Iris pigment epithelial cell (primary cell): ENCODE measurements at places on chromosomes 2 and 18.

GRCh38 chr2:142425551-142425950 lies 294.7 kb upstream of the LRP1B start:
- no peak for DNase-seq

DNA sequence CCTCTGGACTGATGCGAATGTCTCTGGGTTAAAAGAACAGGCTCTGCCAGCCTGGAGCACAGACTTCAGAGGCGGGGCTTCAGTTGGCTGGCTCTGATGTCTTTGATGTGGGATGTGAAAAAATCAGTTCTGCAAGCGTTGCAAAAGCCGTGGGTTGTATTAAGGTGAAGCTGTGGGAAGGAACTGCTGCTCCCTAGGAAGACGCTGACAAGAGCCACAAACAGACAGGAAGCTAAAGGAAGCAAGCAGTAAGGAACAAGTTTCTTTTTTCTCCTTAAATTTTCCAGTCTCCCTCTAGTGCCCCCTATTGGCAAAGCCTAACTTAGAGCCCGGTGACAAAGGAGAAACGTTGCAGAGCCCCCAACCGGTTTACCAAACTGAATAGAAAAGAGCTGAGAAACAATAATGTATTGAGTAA lies 239.0 kb downstream of the CCDC178 start:
- DNase-seq, result peak; percentile 17

GRCh38 chr2:173299764-173300163 lies 54.9 kb upstream of the CDCA7 start:
- no peak for DNase-seq

- DNase-seq, result no peak
Observed at GRCh38 chr2:164947281-164947680, 8.0 kb downstream of the SLC38A11 start.

- no peak for DNase-seq
Observed at GRCh38 chr2:26712486-26713465, 20.3 kb downstream of the KCNK3 start.

DNA sequence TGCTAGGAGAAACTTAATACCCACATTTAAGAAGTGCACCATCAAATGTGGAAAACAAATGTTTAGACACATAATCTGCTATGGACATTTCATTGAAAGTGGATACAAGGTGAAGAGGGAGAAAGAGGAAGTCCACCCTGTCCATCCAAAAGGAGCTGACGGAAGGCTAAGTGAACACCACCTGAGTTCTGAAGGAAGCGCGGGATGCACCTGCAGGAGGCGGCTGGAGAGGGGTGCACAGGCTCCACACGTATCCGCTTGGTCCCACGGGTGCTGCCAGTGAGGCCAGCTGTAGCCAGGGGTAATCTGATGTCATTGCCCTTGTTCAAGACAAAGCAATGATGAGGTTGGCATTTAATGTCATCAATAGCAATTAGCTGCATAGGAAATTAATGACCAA lies 75.9 kb upstream of the TMEM18 start:
- DNase-seq, result no peak

DNA sequence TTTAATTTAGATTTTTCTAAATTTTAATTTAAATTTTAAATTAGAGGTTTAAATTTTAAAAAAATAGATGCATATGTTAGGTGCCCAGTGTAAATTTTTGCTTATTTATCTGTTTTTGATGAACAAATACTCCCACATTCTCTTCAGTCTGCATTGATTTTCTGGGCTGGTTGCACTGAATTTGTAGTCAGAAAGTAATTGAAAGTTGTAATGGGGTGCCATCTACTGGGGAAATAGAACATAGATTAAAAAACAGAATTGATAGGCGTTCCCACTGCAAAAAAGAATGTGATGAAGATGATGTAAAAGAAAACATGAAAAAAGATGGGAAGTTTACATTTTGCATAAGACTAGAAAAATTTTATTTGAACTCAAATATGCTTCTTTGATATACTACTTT lies 51.7 kb upstream of the CCDC85A start:
- DNase-seq, result peak; percentile 49

DNA sequence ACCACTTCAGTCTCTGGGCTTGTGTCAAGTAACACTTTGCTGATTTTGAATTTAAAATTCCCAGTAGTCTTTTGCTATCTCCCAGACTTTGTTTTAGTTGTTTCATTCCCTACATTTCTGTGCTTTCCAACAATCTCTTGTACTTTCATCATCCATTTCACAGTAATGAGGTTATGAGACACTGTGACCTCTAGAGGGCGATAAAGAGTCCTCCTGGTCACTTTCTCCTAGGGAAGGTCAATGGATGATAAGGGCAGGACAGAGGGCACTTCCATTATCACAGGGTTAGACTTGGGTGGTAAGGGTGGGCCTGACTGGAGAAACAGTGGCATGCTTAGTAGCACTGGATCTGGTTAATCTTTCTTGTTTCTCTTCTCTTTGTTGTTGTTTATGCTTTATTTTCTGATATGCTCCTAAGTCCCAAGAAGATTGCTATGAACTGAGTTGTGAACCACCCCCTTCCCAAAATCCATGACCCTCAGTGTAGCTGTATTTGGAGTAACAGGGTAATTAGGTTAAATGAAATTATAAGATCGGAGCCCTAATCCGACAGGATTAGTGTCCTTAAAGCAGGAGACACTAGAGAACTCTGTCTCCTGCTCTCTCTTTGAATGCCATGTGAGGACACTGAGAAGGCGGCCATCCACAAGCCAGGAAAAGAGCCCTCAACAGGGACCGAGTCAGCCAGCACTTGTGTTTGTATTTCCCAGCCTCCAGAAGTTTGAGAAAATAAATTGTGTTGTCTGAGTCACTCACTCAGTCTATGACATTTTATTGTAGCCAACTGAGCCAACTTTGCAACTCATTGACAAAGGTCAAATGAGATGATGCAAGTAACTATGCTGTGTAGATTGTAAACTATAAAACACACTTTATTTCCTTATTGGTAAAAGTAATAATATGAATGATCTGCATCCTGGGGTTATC lies 779.2 kb downstream of the CNTNAP5 start:
- DNase-seq, result peak; percentile 2

GRCh38 chr18:11119550-11119949 lies 29.8 kb downstream of the PIEZO2 start:
- DNase-seq, result peak; percentile 31

DNA sequence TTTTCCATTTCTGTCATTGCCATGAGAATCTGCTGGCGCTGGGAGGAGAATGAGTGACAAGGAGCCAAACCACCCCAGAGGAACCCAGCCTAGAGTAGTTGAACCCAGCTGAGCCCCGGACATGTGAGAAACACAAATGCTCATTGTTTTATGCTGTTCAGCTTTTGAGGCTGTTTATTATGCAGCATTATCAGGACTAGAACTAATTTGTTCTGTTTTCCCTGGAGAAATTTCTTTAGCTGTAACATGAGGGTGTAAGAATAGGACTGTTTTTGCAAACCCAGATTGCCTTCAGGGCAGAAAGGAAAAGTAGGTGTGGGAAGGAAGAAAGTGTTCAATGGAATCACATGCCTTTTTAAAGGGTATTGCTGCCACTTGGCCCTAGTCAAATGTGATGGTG lies 28.5 kb upstream of the DOCK10 start:
- DNase-seq, result no peak

GRCh38 chr2:86628091-86628522 lies 4.4 kb upstream of the RNF103 start:
- DNase-seq, result peak; percentile 4

DNA sequence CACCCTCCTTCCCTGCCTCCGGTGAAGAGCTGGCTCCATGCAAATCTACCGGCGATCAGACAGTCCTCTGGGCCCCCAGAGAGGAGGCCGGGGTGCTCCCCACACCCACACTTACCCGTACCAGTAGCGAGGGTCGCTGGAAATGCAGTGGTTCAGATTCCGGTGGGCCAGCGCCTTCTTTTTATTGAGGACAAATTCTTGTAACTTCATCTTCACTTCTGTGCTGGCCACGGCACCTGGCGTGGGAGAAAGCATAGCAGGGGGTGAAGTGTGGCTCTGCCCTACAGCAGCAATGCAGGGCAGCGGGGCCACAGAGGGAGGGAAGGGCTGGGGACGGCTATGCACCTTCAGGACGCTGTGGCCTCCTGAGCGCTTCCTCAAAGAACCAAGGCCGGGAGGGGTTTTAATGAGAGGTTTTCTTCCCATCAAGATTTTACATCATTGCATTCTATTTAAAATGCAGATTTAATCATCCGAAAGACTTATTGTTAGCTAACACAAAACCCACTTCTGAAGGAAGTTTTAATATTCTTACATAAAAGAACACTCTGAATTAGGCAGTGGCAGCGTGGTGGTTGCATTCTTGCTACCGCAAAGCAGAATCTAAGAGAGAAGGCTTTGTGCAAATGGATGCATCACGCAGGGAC lies 237.0 kb downstream of the HDAC4 start:
- no peak for DNase-seq

- DNase-seq, result peak; percentile 20
Observed at GRCh38 chr2:29632018-29632417, 289.4 kb downstream of the ALK start.

DNA sequence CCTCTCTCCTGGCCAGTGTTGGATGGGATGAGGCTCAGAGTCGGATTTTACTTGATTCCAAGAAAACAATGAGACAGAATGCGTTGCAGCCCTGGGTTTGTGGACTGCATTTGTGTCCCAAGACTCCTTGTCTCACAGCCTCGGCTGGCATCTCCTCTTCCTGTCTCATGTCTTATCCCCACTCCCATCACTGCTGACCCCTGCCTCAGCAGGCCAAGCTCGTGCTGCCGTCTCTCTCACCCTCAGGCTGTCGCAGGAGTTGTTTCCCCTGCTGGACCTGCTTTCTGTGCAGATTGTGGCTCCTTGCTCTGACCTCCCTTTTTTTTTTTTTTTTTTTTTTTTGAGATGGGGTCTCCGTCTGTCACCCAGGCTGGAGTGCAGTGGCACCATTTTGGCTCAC lies 70.2 kb upstream of the RALBP1 start:
- no peak for DNase-seq

GRCh38 chr2:121033461-121033996 lies 251.5 kb downstream of the TFCP2L1 start:
- no peak for DNase-seq

GRCh38 chr2:114192362-114192761 lies 250.1 kb upstream of the DPP10 start:
- DNase-seq, result peak; percentile 14

DNA sequence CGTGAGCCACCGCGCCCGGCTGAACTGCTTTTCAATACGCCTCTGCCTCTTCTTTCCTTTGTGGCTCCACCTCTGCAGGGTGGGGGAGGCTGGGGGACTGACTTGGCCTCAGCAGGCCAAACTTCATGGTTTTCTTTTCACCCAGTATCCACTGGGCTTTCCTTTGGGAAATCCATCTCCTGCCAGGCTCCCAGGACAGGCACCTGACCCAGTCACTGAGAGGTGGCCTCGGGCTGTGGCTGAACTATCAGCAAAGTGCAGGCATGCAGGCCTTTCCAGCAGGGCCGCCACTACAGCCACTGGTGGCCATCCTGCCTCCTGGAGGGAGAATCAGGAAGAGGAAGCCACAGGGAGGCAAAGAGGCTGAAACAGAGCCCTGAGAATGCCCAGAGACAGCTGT lies 33.4 kb upstream of the SEMA4C start:
- no peak for DNase-seq
